Type B pancreatic cell (in vitro differentiated cells): ENCODE measurements at places on chromosomes 12 and 14.

- peaks cover 15% of the 10 kb centered on the region for H3K4me1 ChIP-seq
- peaks cover 3% of the 10 kb centered on the region for H3K27me3 ChIP-seq
- no peak overlapping the region for H3K27ac ChIP-seq
- no peak for DNase-seq
- no peak overlapping the region for H3K4me3 ChIP-seq
- H3K36me3 ChIP-seq, result no peaks in the 10 kb centered on the region
These were observed 3.3 kb upstream of the SLC4A8 start for GRCh38 chr12:51421266-51421884.

DNA sequence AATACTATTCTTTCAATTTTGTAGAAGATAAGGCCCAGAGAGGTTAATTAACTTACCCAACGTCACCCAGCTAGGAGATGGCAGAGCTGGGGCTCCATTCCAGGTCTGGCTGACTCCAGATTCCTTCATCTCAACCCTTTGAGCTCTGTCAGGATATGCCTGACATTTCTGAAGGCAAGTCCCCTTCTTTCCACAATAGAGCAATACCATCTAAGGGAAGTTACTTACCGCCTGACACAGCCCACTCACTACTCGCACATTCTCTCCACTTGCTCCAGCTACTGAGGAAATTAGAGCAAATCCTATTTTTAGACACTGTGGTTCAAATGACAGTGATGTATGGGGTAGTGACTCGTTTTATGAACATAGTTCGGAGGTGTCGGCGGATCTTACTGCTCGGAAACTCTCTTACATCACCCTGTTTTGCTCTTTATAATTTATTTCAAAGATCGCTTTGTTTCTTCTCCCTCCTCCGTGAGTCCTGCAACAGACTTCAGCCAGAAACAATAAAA is 2.0 kb upstream of the WSCD2 start:
- no peak for DNase-seq
- no peaks in the 10 kb centered on the region for H3K36me3 ChIP-seq
- H3K27ac ChIP-seq, result no peak overlapping the region
- H3K4me1 ChIP-seq, result peaks cover 11% of the 10 kb centered on the region
- no peak overlapping the region for H3K4me3 ChIP-seq
- H3K27me3 ChIP-seq, result peaks cover 58% of the 10 kb centered on the region

- peaks cover 22% of the 10 kb centered on the region for H3K27me3 ChIP-seq
- H3K36me3 ChIP-seq, result peaks cover 13% of the 10 kb centered on the region
These were observed 63.0 kb upstream of the BCL2L14 start for GRCh38 chr12:12007713-12008231.

DNA sequence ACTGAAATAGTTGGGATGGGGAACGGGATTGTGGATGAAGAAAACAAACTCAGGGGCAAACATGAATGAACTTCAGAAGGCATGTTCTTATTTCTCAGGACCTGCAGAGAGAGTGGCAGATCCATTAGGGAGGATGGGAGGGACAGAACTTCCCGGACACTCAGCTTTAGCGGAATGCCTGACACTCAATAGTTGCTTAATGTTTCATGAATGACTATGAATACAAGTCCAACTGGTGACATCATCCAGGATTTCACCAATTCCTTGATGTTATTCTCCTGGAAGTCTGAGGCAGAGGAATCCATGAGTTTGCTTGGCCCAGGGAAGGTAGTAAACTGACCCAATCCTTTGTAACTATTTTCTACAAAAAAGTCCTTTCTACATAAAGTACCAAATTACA is 37.8 kb upstream of the LRRC10 start:
- peaks cover 5% of the 10 kb centered on the region for H3K4me1 ChIP-seq
- no peaks in the 10 kb centered on the region for H3K36me3 ChIP-seq
- H3K4me3 ChIP-seq, result no peak overlapping the region
- peaks cover 3% of the 10 kb centered on the region for H3K27me3 ChIP-seq

DNA sequence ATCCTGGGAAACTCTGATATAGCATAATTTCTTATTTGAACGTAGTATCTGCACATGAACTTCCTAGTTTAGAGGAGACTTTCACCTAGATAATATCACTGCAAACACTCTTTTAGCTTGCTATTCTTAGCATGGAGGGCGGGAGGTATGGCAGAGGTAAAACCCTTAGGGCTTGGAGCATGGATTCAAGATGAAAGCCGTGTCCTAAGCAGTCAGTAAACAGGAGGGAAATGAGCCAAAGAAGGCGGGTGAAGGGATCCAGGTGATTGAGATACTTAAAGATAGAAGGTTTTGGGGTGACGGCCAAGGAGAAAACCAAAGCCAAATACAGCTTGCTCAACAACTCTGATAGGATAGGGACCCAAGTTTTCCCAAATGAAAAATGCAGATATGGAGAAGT is 107.1 kb upstream of the BCAT1 start:
- H3K27ac ChIP-seq, result no peak overlapping the region
- H3K27me3 ChIP-seq, result no peaks in the 10 kb centered on the region
- H3K36me3 ChIP-seq, result no peaks in the 10 kb centered on the region
- DNase-seq, result no peak

DNA sequence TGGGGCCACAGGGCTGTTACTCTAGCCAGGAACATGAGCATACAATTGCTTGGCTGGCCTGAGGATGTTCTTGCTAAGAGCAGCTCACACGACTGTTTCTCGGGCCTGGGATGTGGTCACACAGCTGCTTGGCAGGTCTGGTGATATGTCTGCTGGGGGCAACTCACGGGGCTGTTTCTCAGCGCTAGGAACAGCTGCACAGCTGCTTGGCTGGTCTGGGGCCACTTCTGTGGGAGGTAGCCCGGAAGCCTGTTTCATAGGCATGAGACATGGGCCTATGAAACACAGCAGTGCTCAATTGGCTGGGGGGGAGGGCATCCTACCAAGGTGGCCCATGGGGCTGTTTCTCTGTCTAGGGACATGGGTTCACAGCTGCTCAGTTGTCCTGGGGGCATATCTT is 73.4 kb upstream of the DDHD1 start:
- H3K27me3 ChIP-seq, result no peaks in the 10 kb centered on the region
- H3K4me3 ChIP-seq, result no peak overlapping the region
- no peak for DNase-seq
- H3K4me1 ChIP-seq, result peaks cover 8% of the 10 kb centered on the region
- H3K36me3 ChIP-seq, result no peaks in the 10 kb centered on the region

DNA sequence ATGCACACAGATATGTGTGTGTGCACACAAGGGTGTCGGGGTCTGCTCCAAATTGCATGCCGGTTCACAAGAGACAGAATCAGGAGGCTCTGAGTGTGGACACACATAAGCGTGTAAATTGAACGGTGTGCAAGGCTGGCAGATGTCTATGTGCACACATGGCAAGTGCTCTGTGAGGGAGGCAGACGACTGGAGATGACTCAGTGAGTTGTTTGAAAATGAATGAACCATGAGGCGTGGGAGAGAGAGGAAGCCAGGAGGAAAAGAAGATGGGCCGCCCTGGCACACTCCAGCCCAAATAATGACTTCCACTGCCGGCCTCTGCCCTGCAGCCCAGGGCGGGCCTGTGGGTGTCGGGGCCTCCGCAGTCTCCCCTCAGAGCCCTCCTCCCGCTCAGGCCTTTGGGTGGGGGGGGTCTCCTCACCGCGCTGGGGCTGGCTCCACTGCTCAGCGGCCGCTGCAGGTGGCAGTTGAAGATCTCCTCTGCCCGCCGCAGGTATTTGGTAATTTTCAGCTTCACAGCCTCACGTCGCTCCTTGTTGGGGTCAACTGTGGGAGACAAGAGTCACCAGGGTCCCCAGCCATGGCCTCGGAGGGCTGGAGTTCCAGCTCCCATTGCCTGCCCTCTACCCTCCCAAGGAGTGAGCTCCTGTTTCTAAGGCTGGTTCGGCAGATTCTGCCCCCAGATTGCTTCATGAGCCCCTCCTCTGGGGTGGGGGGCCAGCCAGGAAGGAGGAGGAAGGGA is 3.5 kb downstream of the RPS6KL1 start:
- H3K27me3 ChIP-seq, result peaks cover 20% of the 10 kb centered on the region
- H3K27ac ChIP-seq, result no peak overlapping the region
- H3K36me3 ChIP-seq, result no peaks in the 10 kb centered on the region
- no peak for DNase-seq
- H3K4me3 ChIP-seq, result no peak overlapping the region

DNA sequence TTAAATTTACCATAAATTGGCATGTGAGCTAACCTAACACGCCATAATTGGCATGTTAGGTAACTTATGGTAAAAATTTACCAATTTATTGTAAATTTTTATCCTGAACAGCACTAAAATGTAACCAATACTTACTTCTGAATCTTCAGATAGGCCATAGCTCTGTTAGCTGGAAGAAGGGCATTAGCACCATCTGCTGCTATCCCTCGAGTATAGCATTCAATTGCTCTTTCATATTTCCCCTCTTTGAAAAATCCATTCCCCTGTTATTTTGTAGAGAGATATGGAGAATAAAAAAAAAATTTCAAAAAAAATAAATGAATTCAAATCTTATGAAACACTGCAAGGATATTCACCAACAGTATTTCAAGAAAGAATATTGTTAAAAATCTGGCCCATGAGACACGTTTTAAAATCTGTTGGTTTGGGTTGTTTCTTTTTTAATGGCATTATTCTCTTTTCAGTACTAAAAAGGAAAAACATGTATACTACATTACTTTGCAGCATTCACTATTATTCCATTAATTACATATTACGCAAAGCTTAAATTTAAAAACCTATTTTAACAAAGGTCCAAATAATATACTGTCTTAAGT is 19.1 kb downstream of the RPAP3 start:
- H3K4me3 ChIP-seq, result no peak overlapping the region
- H3K27me3 ChIP-seq, result no peaks in the 10 kb centered on the region
- no peak overlapping the region for H3K27ac ChIP-seq
- no peaks in the 10 kb centered on the region for H3K4me1 ChIP-seq

GRCh38 chr12:121849665-121850064 is 9.0 kb downstream of the HPD start:
- no peaks in the 10 kb centered on the region for H3K4me1 ChIP-seq

DNA sequence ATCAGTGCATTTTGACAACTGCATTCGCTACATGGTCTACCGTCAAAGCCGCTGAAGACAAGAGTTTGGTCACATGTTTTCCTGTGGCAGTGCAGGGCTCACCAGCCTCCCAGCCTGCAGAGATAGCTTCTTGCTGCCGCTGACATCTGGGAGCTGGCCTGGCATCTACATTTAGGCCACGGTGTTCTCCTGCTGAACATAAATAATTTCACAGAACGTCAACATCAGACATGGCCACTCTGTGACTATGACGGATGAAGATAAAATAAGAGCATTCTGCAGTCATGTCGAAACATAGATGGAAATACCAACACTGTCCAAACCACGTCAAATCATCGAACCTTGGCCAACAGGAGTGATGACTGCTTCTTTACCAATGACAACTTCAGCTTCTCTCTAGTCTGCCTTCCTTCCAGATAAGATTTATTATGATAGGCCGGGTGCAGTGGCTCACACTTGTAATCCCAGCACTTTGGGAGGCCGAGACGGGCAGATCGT is 91.2 kb downstream of the TNFAIP2 start:
- peaks cover 27% of the 10 kb centered on the region for H3K27me3 ChIP-seq
- no peak overlapping the region for H3K4me3 ChIP-seq
- no peak for DNase-seq
- H3K36me3 ChIP-seq, result no peaks in the 10 kb centered on the region
- peaks cover 4% of the 10 kb centered on the region for H3K4me1 ChIP-seq
